ENCODE measurements at places on chromosomes 11 and 22.
A peak's percentile ranks its signal among the peaks of the same experiment; 100 is the strongest.

- no peak for DNase-seq
Observed at GRCh38 chr11:47078751-47079521, 97.7 kb downstream of the ARFGAP2 start.

- no peak for DNase-seq
Observed at GRCh38 chr11:95301474-95301873, 70.5 kb upstream of the SESN3 start.

DNA sequence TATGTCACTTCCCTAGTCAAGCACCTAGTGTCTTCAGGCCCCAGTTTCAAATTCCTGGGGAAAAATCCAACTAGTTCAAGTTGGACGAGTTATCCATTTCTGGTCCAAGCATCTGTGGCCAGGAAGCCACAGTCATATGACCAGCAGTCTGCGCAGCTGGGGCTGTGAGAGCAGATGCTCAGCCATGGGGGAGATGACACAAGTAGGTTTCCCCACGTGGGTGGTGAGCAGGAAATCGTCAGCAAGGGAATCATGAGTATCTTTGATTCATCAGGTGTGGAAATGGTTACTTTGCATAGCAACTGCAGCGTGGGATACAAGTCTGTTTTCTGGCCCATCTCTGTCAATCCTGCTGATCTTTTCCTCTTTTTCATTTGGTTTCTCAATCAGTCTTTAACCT lies 185.3 kb downstream of the C11orf91 start:
- DNase-seq: no peak

GRCh38 chr22:28986366-28986765 lies 75.3 kb downstream of the C22orf31 start:
- DNase-seq: peak; percentile 12

GRCh38 chr11:60926500-60926899 lies 2.2 kb downstream of the TMEM132A start:
- no peak for DNase-seq

GRCh38 chr22:46229701-46230100 lies 20.4 kb downstream of the CDPF1 start:
- DNase-seq: no peak

Measured in NCI-H526 (cell line).